ENCODE measurements at places on chromosomes 2 and 18.

DNA sequence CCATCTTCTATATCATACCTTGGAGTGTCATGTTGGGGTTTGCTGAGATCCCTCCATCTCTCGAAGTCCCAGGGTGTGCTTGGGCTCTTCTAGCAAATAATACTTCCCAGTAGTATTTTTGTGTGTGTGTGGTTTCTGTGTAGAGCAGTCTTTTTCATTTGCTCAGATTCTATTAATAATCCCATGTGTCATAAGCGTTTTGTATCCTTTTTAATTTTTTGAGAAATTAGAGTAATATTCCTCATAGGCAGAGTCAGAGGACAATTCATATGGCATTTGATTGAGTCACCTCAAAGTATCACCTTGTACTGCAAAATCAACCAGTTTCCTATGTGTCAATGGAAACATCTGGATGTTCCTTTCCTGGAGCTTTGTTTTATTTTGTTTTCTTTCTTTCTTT lies 37.4 kb upstream of the PPP1R1C start:
- DNase-seq = no peak

DNA sequence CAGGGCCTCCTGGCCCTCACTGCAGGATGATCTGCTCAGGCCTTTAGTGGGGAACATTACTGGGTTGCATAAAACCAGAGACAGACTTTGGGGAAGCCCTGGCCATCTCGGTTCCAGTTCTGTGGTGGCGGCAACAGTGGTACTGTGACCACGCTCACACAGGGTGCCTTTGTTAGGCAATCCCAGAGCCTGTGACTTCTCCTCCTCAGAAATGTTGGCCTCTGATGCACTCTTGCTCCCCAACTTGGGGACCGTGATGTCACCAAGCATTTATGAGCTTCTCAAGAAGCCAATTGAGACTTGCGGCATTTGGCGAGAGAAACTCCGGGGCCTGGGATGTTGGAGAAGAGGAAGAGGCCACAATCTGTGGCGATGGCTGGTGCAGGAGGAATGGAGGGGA lies 80.9 kb upstream of the PKDCC start:
- DNase-seq = peak; percentile 20

DNA sequence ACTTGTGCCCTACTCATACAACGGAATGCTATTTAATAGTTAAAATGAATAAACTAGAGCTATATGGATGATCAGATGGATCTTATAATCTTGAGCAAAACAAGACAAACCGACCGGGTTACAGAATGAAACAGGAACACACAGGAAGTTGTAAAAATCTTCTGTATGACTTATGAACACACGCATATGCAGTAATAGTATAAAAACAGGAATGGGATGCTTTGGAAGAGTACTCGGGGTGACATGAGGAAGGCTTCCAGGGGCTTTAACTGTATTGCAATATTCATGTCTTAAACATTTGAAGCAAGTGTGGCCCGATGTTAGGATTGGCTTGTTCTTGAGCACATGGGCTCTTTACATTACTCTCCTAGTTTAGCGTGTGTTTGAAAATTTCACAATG lies 14.9 kb upstream of the E2F6 start:
- no peak for DNase-seq

DNA sequence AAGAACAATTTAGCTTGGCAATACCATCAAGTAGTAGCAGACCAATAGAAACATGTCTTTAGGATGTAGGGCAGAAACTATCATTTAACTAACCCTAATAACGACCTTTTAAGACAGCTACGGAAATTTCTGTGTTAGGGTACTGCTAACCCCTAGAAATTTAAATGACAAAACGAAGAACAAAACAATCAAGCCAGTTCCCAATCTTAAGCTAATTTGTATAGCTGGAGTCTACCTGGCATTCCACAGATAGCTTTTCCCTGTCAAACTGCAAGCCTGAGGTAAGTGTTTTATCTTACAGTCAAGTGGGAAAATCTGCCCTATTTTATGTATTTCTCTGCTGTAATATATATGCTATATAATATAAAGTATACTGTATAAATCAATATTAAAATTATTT lies 37.6 kb upstream of the CDKL4 start:
- no peak for DNase-seq

DNA sequence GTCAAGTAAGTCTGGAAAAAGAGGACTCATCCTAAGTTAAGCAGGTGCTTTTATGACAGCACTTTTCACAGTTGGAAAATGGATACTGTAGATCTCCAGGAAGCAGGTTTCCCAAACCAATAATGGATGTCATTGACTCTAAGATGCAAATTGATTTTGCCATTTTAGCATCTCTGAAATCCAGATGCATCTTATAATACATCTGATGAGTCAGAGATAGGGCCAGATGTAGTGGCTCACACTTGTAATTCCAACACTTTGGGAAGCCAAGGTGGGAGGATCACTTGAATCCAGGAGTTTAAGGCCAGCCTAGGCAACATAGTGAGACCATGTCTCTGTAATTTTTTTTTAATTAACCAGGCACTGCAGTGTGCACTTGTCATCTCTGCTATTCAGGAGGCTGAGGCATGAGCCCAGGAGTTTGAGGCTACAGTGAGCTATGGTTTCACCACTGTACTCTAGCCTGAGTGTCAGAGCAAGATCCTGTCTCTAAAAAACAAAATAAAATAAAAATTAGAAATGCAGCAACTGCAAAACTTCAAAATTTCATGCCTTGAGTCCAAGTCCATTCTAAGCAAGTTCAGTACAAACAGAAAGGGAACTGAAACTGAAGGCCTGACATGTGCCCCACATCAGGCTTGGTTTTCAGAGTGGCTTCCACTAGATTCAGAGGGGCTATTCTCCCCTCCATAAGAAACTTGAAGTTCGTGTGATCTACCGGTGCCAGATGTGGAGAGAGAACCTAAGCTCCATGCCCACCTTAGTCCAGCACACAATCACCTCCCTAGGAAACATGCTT lies 267.8 kb upstream of the NCKAP5 start:
- DNase-seq = no peak

All from astrocyte of the spinal cord (primary cell).